ENCODE measurements at places on chromosomes 4 and X.

GRCh38 chr4:103111598-103111997 lies 12.0 kb upstream of the BDH2 start:
- DNase-seq: no peak

- no peak for DNase-seq
Measured at GRCh38 chr4:158209825-158210807, at the start of gene TMEM144. Gene TMEM144 (plus strand): TSS chr4:158210486. CDS start chr4:158212668, 2,182 bp downstream.

DNA sequence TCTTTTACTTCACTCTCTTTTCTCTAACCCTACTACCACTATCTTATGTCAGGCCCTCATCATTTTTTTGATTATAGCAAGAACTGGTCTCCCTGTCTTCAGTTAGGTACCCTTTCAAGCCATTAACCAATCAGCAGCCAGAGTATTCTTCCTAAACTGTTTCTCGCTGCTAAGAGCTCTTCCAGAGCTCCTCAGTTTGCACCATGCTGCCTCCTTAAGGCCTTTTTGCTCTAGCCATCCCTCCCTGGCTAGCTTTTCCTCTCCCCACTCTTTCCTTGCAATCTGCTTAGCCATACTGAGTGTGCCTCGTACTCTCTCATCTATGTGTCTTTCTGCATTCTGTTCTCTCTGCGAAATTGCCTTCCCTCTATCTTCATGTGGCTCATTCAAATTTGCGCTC lies 32.9 kb downstream of the KIF4A start:
- no peak for DNase-seq

DNA sequence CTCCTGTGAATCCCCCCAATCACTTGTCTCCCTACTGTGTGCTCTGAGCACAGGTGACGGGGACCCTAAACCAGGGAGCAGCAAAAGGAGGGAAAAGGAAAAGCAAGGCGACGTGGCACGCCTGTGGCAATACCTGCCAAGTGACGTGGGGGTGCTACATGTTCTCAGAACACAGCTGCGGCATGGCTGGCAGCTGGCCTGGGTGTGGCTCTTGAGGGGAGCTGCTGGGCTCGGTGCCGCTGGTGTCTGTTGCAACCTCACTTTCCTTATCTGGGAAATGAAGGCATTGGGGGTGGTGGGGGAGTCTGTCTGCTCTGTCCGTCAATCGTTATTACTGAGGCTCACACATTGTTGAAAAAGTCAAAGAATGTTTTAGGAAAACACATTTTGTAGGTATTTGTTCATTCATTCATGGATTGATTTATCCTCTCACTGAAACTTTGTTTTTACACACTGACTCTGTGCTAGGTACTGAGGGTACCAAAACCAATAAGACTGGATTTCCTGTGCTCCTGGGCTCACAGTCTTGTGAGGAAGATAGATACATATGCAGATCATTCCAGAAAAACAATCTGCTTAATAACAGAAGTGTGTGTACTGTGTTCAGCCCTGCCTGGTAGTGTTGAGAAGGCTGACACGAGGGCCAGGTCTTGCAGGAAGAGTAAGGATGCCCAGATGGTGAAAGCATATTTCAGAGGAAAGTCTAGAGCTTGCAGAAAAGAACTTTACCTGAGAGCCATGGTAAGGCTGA lies 217.6 kb downstream of the PTTG2 start:
- peak; percentile 31 for DNase-seq

DNA sequence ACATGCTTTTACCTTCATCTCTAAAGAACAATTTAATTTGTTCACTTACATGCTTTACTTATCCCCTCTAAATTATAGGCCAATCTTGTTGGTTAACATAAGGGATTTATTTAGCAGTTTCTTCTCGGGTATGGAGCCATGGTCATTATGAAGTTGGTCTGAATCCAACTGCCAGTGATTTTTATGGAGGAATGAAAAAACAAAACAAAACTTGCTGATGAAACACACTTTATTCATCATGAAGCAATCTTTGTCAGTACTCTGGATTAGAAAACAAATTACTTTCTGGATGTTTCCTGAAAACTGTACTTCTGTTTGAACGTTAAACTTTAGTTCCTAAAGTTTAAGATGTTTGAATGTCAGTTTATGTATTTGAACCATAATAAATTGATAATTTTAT lies 715.8 kb downstream of the KLHL13 start:
- no peak for DNase-seq

GRCh38 chrX:16552546-16552945 lies 97.4 kb upstream of the S100G start:
- DNase-seq: no peak

DNA sequence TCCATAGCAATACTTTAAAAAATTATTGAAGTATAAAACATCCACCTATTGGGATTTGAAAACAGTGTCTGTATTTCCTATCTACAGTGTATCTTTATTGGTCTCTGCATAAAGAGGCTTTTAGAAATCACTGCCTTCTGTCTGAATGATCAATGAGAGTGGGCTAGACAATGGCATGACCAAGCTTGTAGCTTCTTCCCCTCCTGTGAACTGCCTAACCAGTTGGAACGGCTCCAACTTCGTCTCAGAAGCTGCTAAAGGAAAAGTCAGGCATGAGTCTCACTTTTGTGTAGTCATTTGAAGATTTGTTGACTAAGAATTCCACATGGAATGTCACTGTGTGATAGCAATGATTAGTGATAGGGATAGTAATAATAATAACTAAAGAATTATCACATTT lies 64.2 kb downstream of the INTS12 start:
- no peak for DNase-seq

DNA sequence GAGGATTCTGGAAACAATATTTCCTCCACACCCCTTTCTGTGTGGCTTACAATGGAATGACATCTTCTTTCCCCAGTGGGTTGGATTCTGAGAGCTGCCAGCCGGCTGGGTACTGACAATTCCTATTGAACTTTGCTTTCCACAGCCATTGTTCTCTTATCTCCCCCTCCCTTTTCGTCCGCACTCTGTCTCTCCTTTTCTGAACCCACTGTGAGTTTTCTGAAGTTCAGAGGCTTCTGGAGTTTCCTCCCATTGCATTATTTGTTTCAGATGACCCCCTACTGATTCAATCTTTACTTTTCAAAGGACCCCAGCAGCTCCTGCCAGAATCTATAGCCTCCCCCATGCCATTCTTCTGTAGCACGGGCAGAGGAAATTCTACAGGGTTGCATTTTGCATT lies 10.4 kb downstream of the SMPX start:
- no peak for DNase-seq

- DNase-seq: no peak
Measured at GRCh38 chr4:31040106-31040505, 319.9 kb downstream of the PCDH7 start.

DNA sequence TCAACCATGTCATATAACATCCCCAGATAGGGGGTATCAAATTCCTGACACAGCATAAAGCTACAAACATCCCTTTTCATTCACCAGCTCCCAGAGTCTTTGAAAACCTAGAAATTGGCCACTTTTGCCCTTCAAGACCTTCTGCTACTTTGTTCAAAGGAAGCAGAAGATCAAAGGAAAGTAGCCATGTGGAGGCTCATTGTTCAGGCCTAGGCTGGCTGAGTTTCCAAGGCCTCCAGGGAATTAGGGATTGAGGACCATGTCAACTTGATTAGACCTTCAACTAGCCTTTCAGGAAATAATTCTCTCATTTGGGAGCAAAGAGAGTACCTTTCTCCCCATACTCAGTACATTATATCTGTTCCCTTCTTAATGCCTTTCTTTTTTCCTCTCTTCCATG lies 66.8 kb upstream of the ATXN3L start:
- no peak for DNase-seq

DNA sequence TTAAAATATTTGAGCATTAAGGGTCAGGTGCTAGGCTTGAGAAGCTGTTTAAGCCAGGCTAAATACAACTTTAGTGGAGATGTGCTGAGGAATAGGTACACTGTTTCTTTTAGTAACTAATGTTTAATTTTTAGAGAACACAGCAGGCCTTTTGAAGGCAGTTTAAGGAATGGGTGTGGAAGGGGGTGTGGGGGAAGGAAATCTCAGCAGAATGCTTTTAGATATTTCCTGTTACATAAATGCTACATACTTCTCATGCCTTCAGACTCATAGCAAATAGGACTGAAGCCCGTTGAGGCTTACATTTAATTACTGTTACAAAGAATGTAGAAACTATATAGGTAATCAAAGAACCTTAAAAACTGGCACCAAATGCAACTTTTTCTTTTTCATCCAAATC lies 66.3 kb downstream of the WWC2 start:
- DNase-seq: no peak

- peak; percentile 37 for DNase-seq
Measured at GRCh38 chr4:181608181-181608580, 635.0 kb upstream of the TENM3 start.

- DNase-seq: no peak
Measured at GRCh38 chr4:46594661-46595060, 204.7 kb upstream of the GABRA2 start.

- no peak for DNase-seq
Measured at GRCh38 chrX:133709501-133709900, 275.9 kb downstream of the GPC3 start.

- DNase-seq: no peak
Measured at GRCh38 chrX:15816886-15817285, 26.6 kb downstream of the ZRSR2 start.

GRCh38 chr4:111839141-111839540 lies 306.1 kb upstream of the FAM241A start:
- no peak for DNase-seq

DNA sequence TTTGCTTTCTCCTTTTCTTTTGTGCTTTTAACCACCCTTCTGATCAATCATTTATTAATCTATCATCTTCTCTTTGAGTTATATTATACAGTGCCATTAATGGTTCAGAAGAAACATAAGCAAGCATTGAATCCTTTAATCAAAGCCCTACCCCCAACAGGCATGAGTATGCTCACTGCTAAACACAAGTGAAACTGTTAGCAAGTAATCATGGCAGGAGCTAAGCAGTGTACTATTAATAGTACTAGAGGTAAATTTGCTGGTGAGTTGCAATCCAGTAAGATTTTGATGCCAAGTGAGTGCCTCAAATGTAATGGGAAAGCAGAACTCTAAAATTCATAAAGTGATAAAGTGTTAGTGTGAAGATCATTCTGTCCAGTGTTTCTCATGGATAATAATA lies 57.2 kb downstream of the FNIP2 start:
- no peak for DNase-seq

DNA sequence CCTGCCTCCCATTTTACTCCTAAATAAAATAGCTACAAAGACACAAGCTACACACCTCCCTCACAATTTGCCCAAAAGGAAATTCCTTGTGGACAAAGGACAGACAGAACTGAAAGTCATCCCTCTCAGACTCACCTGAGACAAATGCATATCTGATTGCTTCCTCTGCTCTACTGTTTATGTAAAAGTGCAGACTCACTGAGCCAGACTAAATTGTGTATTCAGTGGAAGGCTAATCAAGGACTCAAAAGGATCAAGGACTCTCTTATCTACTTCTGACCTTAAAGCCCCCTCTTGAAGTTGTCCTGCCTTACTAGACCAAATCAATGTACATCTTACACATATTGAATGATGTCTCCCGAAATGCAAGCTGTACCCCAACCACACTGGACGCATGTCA lies 3.9 kb downstream of the PDCL2 start:
- DNase-seq: no peak

DNA sequence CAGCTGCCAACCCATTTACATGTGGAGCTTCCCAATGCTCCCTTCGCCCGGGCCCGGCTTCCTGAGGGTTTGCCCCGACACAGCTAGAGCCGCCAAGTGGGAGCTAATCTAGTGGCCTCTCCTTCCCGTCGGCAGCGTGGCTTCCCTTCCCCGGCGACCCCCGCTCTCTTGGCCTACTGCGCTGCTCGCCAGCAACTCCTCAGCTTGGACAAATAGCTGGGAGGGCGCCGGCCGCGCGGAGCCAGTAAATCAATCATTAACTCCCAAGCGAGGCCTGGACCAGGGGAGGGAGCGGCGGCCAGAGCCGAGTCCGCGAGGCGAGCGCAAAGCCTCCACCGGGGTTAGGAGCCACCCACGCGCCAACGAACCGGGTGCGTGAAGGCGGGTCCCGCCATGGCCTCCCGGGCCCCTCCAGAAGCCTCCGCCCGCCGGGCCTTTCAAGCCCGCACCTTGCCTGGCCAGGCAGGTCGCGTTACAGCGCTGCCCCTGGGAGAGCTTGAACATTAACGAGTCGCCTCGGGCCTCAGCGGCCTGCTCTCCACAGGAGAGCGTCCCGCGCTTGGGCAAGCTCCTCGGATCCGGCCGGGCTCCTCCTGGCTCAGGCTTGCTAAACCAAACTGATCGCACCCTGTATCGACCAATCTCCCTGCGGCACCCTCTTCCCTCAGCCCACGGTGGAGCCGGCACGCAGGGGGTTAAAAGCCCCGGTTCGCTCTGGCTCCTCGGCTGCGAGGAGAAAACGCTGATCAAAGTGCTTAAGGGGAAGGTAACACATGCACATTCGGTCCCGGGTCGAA lies 10.6 kb upstream of the BCOR start:
- DNase-seq: peak; percentile 66

All from NCI-H1092 (cell line).